ENCODE measurements at places on chromosomes 12 and 14.

GRCh38 chr12:38152816-38153736 lies 163.5 kb upstream of the ALG10B start:
- no peak for DNase-seq

GRCh38 chr12:19485240-19485639 lies 45.9 kb downstream of the AEBP2 start:
- DNase-seq, result no peak

GRCh38 chr14:38786921-38787320 lies 316.1 kb downstream of the SEC23A start:
- no peak for DNase-seq

- DNase-seq, result no peak
Measured at GRCh38 chr14:66395300-66395699, 90.9 kb upstream of the CCDC196 start.

DNA sequence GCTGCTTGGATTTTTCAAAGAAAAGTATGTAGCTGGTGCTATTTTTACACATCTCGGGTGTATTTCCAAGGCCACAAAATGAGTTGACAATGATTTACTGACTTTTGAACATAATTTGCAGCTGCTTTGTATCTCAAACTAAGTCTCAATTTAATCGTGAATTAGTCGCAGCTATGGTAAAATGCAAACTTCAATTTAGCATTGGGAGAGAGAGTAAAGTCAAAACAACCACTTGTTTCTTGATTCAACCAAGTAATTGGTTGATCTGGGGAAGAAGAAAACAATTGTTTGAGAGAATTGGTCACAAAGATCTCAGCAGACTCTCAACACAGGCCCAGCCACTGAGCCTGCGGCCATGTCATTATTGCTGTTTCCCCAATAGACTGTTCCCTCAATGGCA lies 75.0 kb upstream of the DYRK2 start:
- no peak for DNase-seq

DNA sequence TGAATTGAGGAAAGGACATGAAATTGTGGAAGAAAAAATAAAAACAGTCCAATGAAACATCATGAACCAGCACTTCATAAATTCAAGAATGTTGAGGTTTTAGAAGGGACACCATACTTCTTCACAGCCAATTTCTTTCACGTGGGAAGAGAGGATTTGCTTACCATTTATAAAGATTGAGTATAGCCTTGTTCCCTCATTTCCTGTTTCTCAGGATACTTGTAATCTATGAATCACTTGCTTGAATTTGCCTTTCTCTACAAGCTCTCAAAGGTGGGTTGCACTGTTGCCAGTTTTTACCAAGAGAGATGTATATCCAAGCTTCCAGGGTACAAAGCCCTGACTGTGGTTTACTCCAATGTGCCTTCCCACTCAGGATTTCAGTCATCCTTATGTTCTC lies 116.1 kb downstream of the DUSP6 start:
- no peak for DNase-seq

- DNase-seq, result no peak
Measured at GRCh38 chr14:57287745-57288144, 19.0 kb downstream of the AP5M1 start.

GRCh38 chr14:51924600-51924999 lies 64.2 kb downstream of the GNG2 start:
- DNase-seq, result no peak

GRCh38 chr14:90049390-90049789 lies 12.4 kb upstream of the KCNK13 start:
- DNase-seq, result no peak

DNA sequence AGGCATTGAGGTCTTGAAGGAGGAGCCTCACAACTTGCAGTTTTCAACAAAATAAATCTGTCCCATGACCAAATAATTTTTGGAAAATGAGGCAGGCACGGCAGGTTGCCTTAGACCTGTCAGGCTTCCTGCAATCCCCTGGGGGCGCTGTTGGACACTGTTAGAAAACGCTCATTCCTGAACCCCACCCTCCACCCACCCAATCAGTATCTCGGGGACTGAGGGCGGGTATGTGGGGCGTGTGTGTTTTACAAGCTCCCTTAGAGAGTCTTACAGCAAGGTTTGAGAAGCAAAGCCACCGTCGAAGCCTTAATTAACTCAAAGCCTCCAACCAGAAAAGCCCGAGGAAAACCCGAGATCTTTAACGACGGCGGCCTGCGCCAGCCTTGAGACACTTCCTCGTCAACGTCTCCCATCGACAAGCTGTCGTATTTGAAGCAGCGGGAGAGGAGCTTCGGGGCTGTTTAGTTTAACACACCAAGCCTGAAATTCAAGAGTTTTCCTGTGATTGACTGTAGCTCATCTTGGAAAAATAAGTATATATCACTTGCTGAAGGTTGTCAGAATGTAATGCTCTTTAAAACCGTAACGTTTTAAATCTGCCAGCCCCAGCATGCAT lies 123.0 kb downstream of the GLT1D1 start:
- DNase-seq, result no peak

GRCh38 chr14:56304456-56304855 lies 186.2 kb downstream of the PELI2 start:
- no peak for DNase-seq
